Dermis blood vessel endothelial cell (primary cell): ENCODE measurements at places on chromosomes 3 and 15. TPM values are rescaled to one million over a fixed set of nuclear protein-coding genes. Genes with fewer than 3 reads are reported as not detected.

DNA sequence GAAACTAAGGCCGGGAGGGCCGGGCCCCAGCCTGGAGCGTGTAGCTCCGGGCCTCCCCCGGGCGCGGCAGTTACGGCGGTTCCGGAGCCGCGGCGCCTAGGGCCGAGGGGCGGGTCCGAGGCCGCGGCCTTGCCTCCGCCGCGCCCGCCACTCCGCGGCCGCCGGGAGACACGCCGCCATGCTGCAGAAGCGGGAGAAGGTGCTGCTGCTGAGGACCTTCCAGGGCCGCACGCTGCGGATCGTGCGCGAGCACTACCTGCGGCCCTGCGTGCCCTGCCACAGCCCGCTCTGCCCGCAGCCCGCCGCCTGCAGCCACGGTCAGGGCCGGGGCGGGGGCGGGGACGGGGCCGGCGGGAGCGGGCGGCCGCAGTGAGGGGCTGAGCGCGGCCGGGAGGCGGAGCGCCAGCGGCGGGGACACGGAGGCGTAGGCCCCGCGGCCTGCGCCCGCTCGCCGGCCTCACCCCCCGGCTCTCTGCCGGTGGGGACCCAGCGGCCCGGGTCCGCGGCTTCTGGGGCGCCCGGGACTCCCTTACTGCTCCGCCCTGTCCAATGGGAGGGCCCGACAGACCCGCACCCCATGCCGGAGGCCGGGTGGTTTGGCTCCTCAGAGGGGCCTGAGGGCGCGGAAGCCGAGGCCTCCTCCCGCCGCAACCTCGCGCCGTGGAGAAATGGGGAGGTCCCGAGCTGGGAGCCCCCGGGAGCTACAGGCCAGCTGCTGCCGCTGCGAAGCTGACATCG, at the start of gene DIS3L:
Gene DIS3L (plus strand): TSS at position 150 of the 738 bp plus-strand sequence. CDS start 29 bp downstream, at position 179.
- peak; percentile 58 for DNase-seq

Gene EPHA6
- total RNA-seq: under 0.01 TPM in 1 of 2 replicates, not detected in the other

- DNase-seq: no peak
These were observed 103.0 kb upstream of the DPPA4 start for GRCh38 chr3:109440353-109440752.

GRCh38 chr3:182957676-182958266, 22.6 kb downstream of the DCUN1D1 start:
- no peak for DNase-seq

DNA sequence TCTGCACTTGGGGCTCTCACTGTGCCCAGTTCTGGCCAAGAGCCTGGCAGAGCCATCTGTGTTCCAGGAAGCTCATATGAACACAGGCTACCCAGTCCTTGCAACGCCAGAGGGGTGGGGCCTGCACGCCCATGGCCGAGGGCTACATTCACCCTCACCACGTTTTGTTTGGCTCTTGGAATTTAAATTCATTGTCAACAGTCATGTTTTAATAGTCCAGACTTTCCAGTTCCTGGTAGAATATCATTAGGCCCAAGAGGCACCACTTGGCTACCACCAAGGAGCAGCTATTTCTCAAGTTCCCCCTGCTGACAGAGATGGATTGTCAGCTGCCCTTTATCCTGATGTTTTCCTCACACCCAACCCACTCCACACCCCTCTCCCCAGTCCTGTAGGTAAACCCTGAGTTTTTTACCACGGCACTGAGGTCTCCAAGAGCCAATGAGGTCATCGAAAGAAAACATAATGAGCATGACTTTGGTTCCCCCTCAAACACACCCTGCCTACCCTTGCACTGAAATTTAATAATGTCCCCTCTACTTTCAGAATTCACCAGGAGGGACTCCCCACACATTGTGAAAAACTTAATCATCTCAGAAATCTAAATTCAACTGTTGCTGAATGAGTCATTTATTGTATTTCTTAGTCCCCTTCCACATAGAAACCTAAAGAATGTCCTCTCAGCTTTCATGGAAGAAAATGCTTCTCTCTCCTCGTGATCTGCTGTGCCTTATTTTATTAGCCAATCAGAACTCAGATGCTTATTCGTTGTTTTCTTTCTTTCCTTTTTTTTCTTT, 125.1 kb downstream of the SHQ1 start:
- DNase-seq: peak; percentile 46

DNA sequence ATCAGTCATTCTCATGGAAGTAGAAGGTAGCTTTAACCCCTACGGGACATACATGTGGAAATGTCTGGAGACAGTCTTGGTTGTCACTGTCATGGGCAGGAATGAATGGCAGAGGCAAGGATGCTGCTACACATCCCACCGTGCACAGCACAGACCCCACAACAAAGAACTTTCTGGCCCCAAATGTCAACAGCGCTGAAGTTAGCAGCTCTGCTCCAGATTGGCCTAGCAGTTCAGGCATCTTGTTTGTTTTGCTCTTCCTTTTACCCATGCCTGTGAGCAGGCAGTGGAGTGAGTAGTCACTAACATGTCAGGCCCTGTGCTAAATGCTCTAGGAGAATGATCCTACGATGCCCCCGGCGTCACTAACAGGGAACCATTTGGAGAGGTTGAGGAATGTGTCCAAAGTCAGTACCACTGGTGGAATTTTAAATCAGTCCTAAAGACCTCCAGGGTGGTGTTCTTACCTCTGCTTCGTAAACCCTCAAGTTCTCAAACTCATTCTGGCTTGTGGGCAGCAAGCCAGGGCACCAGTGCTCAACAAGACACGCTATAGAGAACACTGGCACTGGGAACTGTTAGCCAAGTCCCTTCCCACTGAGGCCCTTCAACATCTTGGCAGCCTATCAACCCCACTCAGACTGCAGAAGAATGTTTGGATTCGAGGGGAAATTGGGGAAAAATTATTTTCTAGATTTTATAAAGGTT, 142.2 kb downstream of the FOXP1 start:
- no peak for DNase-seq
